ENCODE measurements at places on chromosomes 7 and 10.
A peak's percentile ranks its signal among the peaks of the same experiment; 100 is the strongest.

DNA sequence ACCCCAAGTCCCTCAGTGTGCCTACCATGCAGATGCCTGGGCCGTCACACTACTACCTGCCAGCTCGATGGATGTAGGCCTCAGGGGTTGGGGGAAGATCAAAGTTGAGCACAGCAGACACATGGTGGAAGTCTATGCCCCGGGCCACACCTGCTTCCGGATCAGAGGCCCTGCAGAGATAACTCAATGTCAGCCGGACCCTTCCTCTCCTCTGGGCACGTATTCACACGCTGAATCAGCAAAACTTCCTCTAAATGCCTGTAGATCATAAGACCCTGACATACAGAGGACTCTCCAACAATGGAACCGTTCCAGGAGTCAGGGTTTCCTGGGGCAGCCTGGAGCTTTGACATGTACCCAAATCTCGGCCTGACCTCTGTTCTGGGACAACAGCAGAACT, 3.7 kb downstream of the DDX56 start:
- no peak for DNase-seq

- no peak for DNase-seq
These were observed 19.3 kb downstream of the FOXI2 start for GRCh38 chr10:127756264-127756663.

GRCh38 chr10:33334805-33335550, 511 bp upstream of the NRP1 start:
- peak; percentile 94 for DNase-seq

- DNase-seq, result no peak
These were observed 25.5 kb upstream of the HABP2 start for GRCh38 chr10:113527211-113527906.

- no peak for DNase-seq
These were observed 13.8 kb downstream of the CDHR3 start for GRCh38 chr7:105976868-105977267.

DNA sequence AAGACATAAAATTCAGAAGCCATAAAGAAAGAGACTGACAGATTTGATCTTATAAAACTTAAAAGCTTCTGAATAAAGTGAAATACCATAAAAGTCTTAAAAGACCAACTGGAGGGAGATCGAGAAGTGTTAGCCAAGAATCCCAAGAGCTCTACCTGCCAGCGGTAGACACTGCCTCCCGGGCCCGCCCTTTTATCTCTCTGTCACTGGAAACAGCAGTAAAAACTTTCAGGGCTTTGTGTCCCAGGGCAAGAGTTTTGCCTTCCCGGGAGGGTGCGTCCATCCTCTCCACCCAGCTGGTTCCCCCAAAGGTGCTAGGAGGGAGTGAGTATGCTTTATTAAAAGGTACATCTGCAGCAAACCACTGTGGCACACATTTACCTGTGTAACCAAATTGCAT, 5.8 kb downstream of the PLA2G12B start:
- no peak for DNase-seq

- no peak for DNase-seq
These were observed 29.6 kb downstream of the MKI67 start for GRCh38 chr10:128096486-128097199.

DNA sequence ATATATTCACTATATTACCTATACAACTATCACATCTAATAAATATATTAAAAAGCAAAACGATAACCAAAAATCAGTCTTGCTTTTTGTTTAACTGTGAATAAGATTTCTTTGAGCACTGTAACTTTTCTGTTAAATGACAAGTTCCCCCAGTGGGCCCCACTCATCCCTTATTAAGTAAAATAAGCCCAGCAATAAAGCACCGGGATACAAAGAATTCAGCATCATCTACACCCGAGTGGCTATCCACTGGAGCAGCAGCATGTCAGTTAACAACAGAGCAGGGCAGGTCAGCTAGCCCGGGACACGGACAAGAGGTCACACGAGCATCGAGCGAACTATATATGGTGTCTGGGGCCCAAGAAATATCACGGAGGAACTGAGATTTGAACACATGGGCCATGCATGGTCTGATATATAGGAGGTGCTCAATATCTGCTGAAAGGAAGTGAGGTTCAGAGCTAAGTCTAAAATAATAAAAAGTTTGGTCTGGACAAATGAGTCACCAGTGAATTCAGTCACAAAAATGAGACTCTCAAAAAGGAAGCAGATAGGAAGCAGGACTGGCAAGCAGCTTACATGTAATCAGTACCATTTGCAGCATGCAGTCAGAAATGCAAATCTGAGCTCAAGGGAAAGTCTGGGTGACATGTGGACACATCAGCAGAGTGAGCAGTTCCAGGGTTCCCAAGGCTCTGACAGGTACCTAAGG, 4.1 kb downstream of the ERCC6 start:
- DNase-seq, result no peak

- DNase-seq, result no peak
These were observed 62.0 kb downstream of the AKR1D1 start for GRCh38 chr7:138138244-138138643.

DNA sequence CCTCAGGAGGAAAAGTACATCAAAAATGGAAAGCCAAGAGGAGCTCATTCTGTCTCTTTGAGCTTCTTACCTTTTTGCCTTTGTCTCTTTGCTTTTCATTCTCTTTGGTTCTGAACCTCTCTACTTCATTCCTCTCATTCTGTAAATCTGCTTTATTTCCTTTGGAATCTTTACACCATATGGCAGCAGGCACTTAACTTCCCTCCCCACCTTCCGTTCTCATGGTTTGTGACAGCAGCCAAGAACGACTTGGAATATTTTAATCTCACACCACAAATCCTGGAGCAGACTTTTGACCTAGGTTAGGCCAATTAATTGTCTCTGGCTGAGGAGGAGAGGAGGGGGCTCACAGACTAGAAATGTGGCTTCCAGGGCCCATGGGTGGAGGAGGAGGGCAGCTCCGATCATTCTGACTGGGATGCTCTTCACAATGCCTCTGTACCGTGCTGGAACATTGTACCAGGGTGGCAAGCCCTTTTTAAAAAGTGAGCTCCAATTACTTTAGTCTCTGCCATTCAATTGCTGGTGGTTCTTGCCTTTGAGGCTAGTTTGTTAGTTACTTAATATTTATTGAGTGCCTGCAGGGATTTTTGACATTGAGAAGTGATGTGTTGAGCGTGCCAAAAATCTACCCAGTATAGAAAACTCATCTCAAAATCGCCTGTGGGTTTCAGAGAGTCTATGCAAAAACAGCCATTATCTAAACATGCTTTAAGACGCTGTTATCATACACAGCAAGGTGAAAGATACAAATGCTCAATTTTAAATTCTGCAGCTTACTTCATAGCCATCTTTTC, 386.6 kb downstream of the DPP6 start:
- no peak for DNase-seq

DNA sequence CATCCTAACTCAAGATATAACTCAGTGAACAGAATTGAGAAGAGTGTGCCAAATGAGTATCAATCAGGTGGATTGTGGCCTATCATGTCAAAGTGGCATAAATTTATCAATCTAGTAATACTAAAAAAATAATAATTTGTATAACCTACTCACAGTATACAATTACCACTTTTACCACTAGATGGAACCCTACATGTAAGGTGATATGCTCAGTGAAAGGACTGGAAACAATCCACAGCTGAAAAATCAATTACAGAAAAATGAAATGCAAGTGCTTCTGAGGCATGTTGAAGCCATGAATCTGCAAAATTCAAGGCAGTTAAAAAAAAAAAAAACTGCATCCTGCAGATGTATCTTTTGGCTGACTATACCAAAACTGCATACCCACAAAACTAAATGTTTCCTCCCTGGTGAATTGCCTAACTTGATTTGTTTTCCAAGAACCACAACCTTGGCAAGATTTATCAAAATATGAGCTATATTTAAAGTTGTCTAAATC, 13.9 kb downstream of the ARHGAP19 start:
- no peak for DNase-seq

GRCh38 chr10:100634034-100634433, 98.3 kb downstream of the HIF1AN start:
- DNase-seq, result no peak

- no peak for DNase-seq
These were observed 190.9 kb upstream of the YAE1 start for GRCh38 chr7:39375047-39375873.

- no peak for DNase-seq
These were observed 14.9 kb upstream of the MPP7 start for GRCh38 chr10:28317760-28318159.

- no peak for DNase-seq
These were observed 386.5 kb upstream of the AUTS2 start for GRCh38 chr7:69211739-69212138.

DNA sequence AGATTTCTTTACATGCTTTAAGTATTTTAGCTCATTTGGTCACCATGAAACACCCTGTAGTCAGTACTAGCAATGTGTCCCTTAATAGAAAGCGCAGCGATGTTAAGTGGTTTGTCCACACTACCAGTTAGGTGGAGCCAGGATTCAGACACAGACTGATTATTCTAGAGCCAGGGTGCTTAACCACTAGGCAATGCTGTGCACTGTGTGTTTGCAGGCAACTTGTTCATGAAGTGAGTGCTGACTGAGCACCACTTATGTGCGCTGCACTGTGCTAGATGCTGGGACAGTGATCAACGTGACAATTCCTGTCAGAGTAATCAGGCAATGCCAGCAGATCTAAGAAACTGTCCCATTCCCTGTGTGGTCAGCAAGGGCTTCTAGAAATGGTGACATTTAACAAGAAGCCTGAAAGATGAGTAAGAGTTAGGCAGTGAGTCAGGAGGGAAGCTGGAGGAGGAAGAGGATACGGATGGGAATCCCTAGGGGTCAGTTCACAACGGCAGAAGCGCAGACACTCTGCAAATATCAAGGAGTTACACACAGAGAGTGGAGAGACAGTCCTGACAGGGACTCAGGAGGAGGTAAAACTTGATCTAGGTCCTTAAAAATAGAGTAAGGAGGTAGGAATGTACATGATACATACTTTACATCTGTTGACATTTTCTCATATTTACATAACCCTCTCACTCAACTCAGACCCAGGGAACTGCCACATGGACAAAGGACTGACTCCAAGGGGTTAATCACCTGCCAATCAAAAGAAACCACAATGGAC, 69.7 kb upstream of the EGR2 start:
- DNase-seq, result no peak

GRCh38 chr7:4256286-4256685, 425.8 kb upstream of the FOXK1 start:
- DNase-seq, result no peak

DNA sequence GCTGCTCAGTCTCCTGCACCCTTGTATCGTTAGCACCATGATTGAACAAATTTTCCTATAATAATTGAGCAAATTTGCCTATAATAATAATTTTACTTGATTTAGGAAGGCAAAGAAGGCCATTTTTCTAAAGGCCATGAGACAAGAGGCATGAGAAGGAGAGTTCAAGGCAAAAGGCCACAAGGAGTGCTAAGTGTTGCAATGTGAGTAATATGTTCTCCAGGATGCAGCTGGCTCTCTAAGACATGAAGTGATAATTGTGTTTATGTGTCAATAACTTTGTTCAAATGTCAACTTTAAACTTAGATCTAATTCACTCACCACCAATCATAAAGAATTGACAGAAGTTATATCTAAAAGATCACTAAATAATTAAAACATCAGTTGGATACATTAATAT, 53.8 kb downstream of the SGCE start:
- no peak for DNase-seq

DNA sequence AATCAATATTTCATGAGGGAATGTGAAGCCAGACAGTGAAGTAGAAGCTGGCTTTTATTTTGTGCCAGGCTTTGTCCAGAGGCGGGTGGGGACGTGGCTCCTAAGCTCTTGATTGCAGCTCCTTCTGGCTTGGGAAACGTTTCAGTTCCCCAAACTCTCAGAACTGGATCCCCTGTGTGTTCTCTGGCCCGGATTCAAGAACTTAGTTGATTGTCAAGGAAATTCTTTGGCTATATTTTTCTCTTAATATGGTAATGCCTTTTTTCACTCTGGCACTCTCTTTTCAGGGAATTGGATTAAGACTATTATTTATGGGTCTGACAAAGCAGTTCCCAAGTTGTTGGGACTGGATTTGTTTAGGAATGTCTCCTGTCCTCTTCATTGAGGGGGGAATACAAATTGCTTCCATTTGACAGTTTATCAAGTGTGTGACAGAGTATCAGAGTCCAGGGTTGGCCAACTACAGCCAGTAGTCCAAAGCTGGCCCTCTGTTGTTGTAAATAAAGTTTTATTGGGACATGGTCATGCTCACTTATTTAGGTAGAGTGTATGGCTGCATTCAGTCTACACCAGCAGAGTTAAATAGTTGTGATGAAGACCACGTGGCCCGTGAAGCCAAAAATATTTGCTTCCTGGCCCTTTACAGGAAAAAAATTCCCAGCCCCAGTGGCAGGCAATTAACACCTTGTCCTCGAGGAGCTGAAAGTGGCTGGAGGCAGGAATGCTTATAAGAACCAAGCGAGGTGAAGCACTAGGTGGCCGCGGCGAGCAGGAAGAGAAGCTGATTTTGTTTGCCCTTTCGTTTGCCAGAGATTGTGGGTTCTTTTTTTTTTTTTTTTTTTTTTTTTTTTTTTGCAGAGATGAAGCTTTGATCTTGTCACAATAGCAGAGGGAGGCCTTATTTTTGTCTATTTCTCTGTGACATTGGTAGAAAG, 34.3 kb downstream of the HTRA1 start:
- no peak for DNase-seq

GRCh38 chr10:91602868-91603568, 29.9 kb downstream of the PPP1R3C start:
- no peak for DNase-seq

- DNase-seq, result no peak
These were observed 309.9 kb downstream of the GRID1 start for GRCh38 chr10:86056672-86057071.

DNA sequence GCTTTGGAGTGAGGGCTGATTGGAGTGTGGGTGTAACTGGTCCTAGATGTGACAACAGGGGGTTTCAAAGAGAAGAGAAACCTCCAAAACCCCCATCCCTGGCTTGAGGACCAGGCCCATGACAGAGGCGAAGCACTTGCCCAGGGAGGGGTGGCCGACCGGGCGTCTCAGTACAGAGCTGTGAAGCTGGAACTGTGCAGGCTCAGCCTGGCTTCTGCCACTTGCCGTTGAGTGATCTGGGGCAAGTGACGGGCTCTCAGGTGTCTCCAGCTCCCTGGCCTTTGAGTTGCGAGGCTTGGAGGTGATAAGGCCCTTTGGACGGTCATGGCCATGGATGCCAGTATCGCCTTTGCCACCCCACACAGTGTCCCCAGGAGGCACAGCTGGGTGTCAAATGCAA, 531.4 kb upstream of the FOXK1 start:
- DNase-seq, result no peak

DNA sequence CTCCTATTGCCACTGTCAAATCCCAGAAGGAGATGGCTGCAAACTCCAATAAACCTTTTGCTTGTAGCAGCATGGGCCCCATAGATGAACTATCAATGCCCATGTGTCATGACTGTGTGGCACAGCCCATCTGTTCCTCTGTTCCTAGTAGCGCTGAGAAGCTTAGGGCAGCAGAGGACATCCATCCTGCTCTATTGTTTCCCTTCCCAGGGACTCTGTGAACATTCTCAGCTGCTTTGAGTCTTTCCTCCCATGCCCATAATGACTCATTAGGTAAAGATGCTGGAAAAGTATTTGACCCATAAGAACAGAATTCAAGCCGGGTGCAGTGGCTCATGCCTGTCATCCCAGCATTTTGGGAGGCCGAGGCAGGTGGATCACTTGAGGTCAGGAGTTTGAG, 28.3 kb downstream of the STMP1 start:
- DNase-seq, result no peak

- DNase-seq, result no peak
These were observed 1073.0 kb downstream of the XPNPEP1 start for GRCh38 chr10:108850138-108850854.

- no peak for DNase-seq
These were observed 17.5 kb downstream of the PRF1 start for GRCh38 chr10:70584909-70585544.
